A549 treated with Hydrocortisone at 1 μM for 4 hours (cell line): ENCODE measurements at places on chromosomes 1 and 21. TPM values are rescaled to one million over a fixed set of nuclear protein-coding genes. Genes with fewer than 3 reads are reported as not detected.

TRPM2 gene
- 6.7 to 10.5 TPM (median 8.3 TPM) in 5 replicates for total RNA-seq

FCRL2 gene
- not detected in 5 replicates for total RNA-seq

NUF2 gene
- total RNA-seq: 23.1 to 31.5 TPM (median 26.3 TPM) in 5 replicates

SLC27A3 gene
- total RNA-seq: 0.84 to 1.8 TPM (median 1.0 TPM) in 5 replicates

OR2M3 gene
- not detected in 5 replicates for total RNA-seq

FMO4 gene
- 0.27 to 0.67 TPM (median 0.43 TPM) in 5 replicates for total RNA-seq

EPS8L3 gene
- total RNA-seq: 0.67 to 1.7 TPM (median 0.97 TPM) in 5 replicates

ANKRD35 gene
- total RNA-seq: 0.03 to 0.08 TPM (median 0.05 TPM) in 5 replicates

BGLAP gene
- total RNA-seq: 0.16 to 0.62 TPM (median 0.30 TPM) in 3 of 5 replicates, not detected in the others

CYP2J2 gene
- 0.10 to 0.16 TPM (median 0.10 TPM) in 3 of 5 replicates, not detected in the others for total RNA-seq
